ENCODE measurements at places on chromosomes 7 and 10.

- no peak for DNase-seq
Measured at GRCh38 chr7:44772867-44773266, 23.6 kb upstream of the PPIA start.

DNA sequence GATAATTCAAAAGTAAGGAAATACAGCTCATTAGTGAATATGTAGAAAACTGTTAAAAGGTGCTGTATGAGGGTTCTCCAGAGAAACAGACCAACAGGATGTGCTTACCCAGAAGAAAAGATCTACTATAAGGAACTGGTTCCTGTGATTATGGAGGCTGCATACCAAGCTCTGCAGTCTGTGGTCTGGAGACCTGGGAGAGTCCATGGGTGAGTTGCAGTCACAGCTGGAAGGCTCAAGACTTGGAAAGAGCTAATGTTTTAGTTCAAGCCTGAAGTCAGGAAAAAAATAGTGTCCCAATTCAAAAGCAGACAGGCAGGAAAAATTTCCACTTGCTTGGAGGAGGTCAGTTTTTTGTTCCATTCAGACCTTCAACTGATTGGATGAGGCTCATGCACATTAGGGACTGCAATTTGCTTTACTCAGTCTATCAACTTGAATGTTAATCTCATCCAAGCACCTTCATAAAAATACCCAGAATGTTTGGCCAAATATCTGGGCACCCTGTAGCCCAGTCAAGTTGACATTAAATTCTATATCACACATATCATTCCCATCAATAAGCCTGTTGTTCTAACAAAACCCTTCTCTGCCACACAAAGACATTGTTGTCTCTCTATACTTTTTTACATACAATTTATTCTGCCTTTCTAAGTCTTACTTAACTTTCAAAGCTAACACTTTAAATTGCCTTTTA is 197.9 kb upstream of the KLF6 start:
- DNase-seq = no peak

- no peak for DNase-seq
Measured at GRCh38 chr7:139232377-139232717, 1.3 kb downstream of the UBN2 start.

GRCh38 chr10:124091646-124092249 is 1.6 kb downstream of the CHST15 start:
- DNase-seq = peak; percentile 20
